ENCODE measurements at places on chromosomes 6 and 20.
A peak's percentile ranks its signal among the peaks of the same experiment; 100 is the strongest.

GRCh38 chr6:39608652-39609345 lies 116.4 kb downstream of the KIF6 start:
- no peak for DNase-seq

DNA sequence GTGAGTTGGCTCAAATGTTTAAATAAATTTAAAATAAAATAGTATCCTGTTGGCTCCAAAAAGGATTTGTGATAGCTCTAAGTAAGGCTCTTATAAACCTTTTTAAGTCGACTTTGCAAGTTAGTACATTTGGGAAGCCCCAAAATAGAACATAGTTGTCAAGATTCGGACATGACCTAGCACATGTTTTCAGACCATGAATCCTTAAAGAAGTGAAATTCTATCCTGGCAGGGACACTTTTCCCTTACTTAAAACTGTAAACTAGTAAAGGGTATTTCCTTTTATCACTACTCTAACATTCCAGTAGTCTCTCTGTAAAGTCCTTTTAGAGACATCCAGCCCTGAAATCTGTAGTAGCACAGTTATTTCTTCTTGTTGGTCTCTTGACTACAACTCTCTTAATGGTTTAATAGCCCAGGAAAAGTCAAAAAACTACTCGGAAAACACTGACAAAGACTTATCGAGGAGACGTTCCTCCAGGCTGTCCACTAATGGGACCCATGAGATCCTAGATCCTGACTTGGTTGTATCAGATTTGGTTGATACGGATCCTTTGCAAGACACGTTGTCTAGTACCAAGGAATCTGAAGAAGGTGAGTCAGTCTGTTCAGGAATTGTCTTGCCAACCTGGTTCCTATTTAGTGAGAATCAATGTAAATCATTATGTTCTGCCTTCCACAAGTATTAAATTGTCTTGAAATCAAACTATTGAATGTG lies 83.6 kb downstream of the SCAND1 start:
- DNase-seq, result no peak

- no peak for DNase-seq
These were observed 11.4 kb upstream of the RAMACL start for GRCh38 chr6:166597711-166598440.

DNA sequence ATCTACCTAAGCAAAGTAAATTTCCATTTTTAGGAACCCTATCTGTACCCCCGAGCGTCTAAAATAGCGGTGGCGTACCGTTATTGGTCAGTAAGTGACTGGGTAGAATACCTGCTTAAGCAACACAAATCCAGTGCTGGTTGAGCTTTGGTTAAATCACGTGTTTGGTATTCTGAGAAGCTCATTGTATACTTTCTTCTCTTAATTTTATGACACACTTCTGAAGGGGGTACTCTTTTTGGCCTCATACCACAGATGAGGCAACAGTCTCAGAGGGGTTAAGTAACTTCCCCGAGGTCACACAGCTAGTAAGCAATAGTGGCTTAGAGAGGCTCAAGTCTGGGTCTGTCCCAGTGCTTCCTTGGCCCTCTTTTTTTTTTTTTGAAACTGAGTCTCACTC lies 151.2 kb downstream of the TFAP2C start:
- DNase-seq, result no peak

DNA sequence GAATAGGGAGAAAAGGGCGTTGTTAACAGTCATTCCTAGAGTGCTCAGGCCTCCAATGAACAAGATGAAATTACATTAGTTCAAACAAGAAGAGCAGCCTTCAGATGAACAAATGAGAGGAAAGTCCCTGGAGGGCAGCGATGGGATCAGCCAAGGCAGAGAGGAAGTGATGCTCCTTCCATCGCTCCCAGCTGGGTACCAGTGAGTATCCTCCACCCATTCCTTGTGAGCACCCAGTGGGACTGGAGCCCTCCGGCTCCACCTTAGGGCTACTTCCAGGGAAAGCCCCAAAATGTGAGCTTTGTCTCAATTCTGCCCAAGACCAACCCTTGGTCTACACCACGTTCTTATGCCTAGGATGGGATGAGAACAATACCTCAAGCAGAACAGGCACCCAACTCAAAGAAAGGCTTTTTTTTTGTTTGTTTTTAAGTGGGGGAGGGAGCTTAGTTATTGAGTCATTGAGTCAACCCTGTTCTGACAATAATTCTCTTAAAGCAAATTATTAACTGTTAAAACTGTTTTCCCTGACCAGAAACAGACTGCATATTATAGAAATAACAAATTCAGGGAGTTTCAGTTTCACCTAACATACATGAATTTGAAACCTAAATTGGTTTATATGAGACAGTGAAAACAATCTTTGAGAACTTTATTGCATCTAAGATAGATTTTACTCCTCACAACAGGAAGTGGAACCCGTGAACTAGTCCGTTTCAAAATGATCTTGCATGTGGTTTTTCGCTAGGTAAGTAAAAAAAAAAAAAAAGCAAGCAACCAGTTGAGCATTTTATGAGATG lies 106.9 kb downstream of the IPCEF1 start:
- DNase-seq, result peak; percentile 27
